ENCODE measurements at places on chromosomes 5 and 9. TPM values are rescaled to one million over a fixed set of nuclear protein-coding genes. Genes with fewer than 3 reads are reported as not detected.

DNA sequence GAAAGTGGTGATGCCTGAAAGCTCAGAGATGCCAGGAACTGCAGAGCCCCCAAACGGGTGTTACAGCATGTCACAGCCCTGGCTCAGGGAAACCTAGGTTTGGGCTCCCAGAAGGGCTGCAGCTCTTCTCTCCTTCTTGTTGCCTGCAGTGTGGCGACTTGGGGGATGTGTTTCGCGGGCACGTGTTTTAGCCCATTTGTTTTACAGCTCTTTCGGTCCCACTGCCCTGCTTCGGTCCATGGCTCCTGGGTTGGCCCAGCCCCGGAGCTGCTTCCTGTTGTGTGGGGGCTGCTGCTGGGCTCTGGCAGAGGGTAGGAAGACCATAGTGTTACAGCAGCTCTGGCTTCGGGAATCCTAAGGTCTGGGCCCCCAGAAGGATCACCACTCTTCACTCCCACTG lies 222.9 kb upstream of the RIOK2 start:
- DNase-seq = no peak

CFAP157 gene
- total RNA-seq = 0.80 TPM

GRCh38 chr5:118701791-118702190 lies 286.6 kb downstream of the DTWD2 start:
- DNase-seq = no peak

- DNase-seq = no peak
Measured at GRCh38 chr9:114906922-114907571, 23.3 kb downstream of the TNFSF8 start.

DNA sequence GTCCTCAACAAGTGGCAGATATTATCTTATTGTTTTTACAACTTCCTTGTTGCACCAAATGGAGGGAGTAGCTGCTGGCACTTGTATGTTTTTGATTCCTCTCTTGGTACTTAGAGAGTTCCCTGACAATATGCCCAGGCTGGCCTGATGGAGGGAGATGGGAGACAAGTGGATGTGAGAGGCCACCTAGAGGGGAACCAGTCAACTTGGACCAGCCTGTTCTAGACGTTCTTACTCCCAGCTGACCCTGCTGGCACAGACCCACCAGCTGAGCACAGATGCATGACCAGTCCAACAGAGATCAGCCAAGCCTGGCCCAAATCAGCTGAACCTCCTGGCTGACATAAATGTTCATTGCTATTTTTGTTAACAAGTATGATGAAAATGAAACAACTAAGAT lies 60.9 kb upstream of the GDNF start:
- no peak for DNase-seq

GRCh38 chr9:35816708-35817107 lies 1.9 kb upstream of the HINT2 start:
- peak; percentile 30 for DNase-seq

All from sciatic nerve (tissue), 2 donors.